ENCODE measurements at places on chromosomes 7 and 10. TPM values are rescaled to one million over a fixed set of nuclear protein-coding genes. Genes with fewer than 3 reads are reported as not detected.

VDAC2 gene
- 172 TPM for total RNA-seq

CHAT gene
- total RNA-seq = not detected

CLRN3 gene
- not detected for total RNA-seq

OR6B1 gene
- total RNA-seq = not detected

OR2A42 gene
- total RNA-seq = not detected
